ENCODE measurements at places on chromosomes 2 and 18.

GRCh38 chr2:40741532-40741931, 289.6 kb upstream of the SLC8A1 start:
- no peak for DNase-seq

GRCh38 chr2:25972049-25972823, 10.1 kb downstream of the KIF3C start:
- no peak for DNase-seq

DNA sequence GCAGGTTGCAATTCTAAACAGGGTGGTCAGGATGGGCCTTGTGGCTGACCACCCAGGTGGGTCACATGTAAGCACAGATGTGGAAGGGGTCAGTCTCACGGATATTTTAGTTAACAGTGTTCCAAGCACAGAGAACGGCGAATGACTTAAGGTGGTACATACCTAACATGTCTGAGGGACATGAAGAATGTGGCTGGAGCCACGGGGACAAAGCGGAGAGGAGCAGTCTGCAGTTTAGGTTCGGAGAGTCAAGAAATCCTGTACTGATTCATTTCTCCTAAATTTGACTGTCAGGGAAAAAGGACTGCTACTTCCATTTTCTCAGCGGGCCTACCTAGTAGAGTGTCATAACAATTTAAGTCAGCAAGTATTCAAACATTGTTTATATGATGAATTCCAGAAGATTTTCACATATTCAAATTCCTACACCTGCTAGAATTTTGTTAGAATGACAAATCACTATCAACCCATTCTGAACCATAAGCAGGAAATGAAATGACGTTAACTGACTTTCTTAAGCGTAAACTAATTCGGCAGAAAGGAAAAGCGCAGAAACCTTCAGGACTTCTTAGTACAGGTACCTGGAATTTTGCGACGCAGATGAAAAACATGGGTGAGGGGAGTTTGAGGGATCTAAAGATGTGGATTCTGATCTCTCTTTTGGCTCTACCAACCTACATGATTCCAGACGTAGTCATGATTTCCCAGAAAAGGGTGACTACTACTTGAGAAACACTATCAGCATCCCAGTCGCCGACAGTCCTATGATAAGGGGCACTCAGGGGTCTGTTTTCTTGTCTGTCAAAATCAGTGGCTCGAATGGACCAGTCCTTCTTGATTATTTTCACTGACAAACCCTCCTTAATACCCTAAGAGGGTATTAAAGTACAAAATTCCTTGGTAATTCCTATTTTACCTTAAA, 41.3 kb downstream of the PTPN2 start:
- no peak for DNase-seq

DNA sequence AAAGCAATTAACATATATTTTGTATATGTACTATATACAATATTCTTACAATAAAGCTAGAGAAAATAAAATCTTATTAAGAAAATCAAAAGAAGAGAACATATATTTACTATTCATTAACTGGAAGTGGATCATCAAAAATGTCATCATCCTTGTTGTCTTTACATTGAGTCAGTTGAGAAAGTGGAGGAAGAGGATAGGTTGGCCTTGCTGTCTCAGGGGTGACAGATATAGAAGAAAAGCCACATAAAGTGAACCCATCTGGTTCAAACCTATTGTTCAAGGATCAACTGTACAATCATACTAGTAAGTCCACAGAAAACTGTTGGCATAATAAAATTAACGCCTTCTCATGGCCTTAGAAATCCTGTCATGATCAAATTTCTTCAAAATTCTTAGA, 26.6 kb downstream of the SESTD1 start:
- no peak for DNase-seq

- no peak for DNase-seq
Measured at GRCh38 chr2:205323929-205324328, 358.4 kb upstream of the NRP2 start.

DNA sequence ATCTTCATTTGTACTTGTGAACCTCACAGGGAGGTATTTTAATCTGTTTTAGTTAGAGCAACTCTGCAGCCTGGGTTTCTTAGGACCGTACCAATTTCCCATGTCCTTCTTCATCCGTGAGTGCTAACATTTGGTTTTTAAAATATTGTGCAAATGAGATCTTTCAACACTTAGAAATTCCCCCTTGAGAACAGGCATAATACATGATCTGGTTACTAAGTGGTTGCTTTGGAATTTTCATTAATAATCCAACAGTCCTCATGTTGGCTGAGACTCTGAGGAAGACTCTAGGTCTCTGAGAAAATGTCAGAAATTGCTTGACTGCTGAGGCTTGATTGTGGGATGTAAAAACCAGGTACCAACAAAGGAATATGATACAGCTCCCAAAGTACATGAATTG, 125.6 kb upstream of the CDCA7 start:
- DNase-seq, result no peak

DNA sequence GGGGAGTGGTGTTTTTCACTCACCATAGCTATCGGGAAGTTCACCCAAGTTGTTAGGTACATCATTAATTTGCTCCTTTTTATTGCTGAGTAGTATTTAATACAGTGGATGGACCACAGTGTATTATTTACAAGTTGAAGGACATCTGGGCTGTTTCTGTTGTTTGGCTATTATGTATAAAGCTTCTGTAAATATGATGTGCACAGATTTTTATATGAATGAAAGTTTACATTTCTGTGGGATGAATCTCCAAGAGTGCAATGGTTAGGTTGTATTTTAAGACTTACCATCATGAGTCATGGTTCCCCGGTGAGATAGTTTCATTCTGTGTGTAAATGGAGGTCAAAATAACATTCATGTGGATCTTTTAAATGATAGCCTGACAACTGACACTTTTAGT, 337.4 kb downstream of the PTPRM start:
- no peak for DNase-seq

GRCh38 chr2:11097038-11097720, 58.1 kb upstream of the SLC66A3 start:
- DNase-seq, result no peak

GRCh38 chr18:48317781-48318381, 91.3 kb downstream of the ZBTB7C start:
- DNase-seq, result no peak

- no peak for DNase-seq
Measured at GRCh38 chr2:20439503-20439902, 7.4 kb upstream of the RHOB start.

- no peak for DNase-seq
Measured at GRCh38 chr2:38251940-38252339, 125.1 kb downstream of the ATL2 start.

- no peak for DNase-seq
Measured at GRCh38 chr2:25490217-25490616, 148.5 kb upstream of the DNMT3A start.

GRCh38 chr2:240947176-240947575, 41.0 kb downstream of the CROCC2 start:
- no peak for DNase-seq

- no peak for DNase-seq
Measured at GRCh38 chr2:127660291-127660578, 14.3 kb downstream of the GPR17 start.

DNA sequence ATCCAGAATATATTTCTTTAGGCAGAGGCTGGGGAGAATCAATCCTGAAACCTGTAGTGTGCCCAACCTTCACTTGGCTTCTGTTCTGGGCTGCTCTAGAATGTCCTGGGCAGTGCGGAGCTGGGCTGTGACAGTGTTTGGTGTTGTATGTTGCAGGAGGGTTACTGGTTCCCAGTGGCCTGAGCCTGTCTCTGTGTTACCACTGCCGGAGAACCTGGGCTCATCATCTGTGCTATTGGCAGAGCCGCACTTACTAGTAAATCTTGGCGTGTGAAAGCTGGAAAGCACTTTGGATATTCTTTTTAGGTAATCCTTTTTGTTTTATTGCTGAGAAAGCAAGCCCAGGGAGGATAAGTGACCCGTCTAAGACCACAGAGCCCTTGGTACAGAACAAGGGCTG, 412.9 kb downstream of the SLC4A3 start:
- DNase-seq, result no peak

DNA sequence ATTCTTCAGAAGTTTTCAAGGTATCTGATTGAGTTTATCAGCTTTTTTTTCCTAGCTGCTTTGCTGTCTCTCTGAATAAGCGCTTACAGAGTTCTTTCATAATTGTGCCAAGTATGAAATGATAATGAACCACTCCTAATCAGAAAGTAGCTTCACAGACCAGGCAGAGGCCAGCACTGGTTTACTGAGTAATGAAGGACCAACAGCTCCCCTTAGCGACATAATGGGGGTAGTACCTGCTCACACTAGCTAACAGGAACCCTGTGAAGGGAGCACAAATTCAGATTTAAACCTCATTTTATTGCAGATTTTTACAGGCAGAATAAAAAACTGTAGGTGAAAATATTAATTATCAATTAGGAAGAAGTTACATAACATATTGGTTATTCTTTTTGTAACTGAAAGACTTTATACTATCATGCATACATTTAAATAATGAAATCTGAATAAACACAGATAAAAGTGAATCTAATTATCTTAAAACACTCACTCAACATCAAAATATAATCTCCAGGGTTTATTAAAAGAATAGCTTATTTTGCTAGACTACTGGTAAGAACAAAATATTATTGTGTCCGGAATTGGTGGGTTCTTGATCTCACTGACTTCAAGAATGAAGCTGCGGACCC, 53.7 kb upstream of the LRRC30 start:
- DNase-seq, result no peak

GRCh38 chr18:63844254-63844653, 43.3 kb upstream of the SERPINB2 start:
- no peak for DNase-seq

DNA sequence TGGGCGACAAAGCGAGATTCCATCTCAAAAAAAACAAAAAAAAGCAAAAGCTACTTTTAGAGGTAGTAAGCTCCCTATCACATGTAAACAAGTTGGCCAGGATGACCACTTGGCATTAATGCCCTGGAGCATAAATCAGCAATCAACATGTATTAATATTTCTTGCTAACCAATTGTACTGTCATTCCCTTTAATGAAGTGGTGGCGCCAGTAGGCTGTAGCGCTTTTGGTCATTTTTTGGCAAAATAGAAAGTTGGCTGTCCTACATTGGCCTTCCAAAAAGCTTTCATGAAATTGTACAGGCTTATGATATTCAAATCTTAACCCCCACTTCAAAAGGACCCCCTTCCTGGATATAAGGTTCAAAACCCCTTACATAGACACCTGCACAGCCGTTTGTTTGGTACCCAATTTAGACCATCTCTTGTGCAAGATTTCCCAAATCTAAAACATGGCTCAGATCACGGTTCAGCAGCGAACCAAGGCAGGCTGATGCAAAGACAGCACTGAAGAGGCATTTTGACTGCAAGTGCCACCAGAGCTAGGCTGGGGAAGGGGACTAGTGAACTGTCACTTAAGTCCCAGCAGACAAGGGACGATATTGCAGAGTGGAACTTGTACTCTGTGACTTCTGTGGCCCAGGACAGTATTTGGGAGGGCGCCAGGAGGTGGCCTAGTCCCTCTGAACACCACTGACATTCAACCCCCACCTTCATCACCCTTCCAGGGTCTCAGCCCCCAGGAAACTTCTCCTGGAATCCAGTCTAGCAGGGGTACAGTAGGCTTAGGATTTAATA, 31.9 kb downstream of the SMAD7 start:
- DNase-seq, result no peak

- no peak for DNase-seq
Measured at GRCh38 chr2:225739328-225739727, 339.8 kb downstream of the NYAP2 start.

- no peak for DNase-seq
Measured at GRCh38 chr18:22538426-22538825, 120.7 kb upstream of the CTAGE1 start.
